Fibroblast of skin of abdomen (primary cell): ENCODE measurements at places on chromosomes 6 and 20.

DNA sequence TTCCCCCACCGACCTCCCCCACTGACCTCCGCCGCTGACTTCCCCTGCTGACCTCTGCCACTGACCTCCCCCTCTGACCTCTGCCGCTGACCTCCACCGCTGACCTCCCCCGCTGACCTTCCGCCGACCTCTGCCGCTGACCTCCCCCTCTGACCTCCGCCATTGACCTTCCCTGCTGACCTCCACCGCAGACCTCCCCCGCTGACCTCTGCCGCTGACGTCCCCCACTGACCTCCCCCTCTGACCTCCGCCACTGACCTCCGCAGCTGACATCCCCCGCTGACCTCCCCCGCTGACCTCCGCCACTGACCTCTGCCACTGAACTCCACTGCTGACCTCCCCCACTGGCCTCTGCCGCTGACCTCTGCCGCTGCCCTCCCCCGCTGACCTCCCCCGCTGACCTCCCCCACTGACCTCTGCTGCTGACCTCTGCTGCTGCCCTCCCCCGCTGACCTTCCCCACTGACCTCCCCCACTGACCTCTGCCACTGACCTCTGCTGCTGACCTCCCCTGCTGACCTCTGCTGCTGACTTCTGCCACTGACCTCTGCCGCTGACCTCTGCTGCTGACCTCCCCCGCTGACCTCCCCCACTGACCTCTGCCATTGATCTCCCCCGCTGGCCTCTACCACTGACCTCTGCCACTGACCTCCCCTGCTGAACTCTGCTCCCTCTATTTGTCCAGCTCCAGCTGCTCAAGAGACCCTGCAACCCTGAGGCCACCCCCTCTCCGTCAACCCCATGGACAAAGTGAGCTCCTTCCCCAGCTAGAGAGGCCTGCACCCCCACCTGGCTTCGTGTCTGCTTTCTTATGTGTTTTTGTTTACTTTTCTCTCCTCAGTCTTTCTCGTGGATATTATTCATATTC is 91.4 kb upstream of the AFDN start:
- no peak for DNase-seq

DNA sequence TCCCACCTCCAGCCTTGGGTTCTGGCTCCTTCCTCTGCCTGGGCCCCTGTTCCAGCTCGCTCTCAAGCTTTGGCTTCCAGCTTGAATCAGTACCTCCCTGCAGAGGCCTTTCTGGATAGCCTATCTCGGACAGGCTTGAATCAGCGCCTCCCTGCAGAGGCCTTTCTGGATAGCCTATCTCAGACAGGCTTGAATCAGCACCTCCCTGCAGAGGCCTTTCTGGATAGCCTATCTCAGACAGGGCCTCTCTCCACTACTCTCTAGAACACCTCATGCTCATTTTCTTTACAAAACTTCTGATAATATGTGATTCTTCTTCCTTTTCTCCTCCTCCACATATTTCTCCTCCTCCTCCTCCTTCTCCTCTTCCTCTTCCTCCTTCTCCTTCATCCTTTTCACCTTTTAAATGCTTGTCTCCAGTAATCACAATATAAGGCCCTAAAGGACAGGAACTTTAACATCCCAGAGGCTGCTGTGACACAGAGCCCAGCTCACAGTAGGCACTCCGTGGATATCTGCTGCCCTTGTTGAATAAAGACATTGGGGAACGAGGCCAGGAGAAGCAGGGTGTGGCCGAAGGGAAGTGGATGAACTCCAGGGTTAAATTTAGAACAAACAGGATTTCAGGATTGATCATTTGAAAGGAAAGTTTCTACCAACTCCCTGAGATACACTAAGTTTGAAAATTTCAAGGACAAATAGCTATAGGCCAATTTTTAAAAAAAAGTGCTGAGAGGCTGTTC is 9.3 kb upstream of the RPS6KA2 start:
- no peak for DNase-seq

- peak; percentile 78 for DNase-seq
Measured at GRCh38 chr6:2021713-2022125, 223.7 kb downstream of the GMDS start.

DNA sequence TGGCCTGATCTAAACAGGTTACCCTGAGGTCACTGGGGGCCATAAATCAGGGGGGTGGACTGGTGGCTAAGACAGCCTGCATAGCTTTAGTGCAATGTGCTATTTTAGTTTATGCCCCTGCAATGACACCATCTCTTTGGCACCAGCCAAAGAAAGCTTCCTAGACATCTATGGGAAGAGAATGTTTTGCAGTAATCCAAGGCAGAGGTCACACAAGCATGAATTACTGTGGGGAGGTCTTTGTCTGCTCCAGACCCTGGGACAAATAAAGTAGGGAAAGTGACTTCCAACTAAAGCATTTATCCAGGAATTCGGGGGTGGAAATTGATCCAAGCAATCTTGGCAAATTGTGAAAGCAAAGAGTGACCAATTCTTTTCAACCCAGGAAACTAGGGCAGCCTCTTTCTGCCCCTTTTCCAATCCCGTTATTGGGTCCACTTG is 5.3 kb downstream of the RIPOR2 start:
- DNase-seq, result peak; percentile 74

DNA sequence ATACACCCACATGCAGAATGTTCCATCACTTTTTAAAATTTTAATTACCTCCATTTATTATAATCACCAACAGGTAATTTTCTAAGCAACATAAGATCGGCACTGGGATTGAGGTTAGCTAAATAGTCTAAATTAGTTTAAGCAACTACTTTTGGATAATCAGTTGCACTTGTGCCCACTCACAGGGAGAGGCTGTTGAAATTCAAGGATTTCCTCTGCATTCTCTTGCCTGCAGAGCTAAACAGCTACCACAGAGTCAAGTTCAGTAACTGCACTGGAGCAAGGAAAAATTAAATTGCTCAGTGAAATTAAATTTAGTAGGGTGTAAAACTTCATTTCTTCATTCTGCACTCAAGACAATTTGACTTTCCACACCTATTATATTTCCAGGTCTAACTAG is 120.7 kb upstream of the CCDC28A start:
- no peak for DNase-seq

DNA sequence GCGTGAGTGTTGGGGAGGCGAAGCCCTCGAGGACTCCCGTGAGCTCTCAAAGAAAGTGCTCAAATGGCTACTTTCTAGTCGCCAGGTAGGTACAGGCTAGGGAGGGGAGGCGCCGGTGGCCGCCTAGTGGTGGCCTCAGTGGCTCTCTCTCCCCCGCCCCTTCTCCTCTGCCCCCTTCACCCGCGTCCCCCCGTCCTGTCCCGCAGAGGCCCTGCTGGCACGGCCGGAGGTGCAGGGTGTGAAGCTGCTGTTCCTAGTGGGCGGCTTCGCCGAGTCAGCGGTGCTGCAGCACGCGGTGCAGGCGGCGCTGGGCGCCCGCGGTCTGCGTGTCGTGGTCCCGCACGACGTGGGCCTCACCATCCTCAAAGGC is 16.3 kb downstream of the ADISSP start:
- no peak for DNase-seq

- peak; percentile 99 for DNase-seq
Measured at GRCh38 chr6:44041461-44042260, 85.6 kb downstream of the MRPL14 start.

- no peak for DNase-seq
Measured at GRCh38 chr6:46882645-46883044, 39.1 kb downstream of the ADGRF5 start.

DNA sequence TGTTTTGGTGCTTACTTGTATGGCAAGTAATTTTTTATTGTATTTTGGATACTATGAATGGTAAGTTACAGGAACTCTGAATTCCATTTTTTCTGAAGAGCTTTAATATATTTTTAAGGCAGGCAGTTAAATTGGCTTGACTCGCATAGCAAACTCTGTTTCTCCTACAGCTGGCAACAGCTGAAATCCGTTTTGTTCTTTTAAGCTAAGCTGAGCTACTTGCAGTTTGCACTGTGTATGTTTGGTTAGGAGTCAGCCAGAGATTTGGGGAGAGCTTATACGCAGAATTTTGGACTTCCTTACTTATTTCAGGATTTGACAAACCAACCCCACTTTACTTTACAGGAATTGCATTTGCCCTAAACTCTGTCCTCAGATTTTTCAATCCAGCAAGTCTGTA is 179.1 kb downstream of the COL19A1 start:
- no peak for DNase-seq

GRCh38 chr6:132515386-132515785 is 2.5 kb upstream of the STX7 start:
- DNase-seq, result no peak

- DNase-seq, result no peak
Measured at GRCh38 chr6:1636971-1637871, 27.5 kb downstream of the FOXC1 start.

DNA sequence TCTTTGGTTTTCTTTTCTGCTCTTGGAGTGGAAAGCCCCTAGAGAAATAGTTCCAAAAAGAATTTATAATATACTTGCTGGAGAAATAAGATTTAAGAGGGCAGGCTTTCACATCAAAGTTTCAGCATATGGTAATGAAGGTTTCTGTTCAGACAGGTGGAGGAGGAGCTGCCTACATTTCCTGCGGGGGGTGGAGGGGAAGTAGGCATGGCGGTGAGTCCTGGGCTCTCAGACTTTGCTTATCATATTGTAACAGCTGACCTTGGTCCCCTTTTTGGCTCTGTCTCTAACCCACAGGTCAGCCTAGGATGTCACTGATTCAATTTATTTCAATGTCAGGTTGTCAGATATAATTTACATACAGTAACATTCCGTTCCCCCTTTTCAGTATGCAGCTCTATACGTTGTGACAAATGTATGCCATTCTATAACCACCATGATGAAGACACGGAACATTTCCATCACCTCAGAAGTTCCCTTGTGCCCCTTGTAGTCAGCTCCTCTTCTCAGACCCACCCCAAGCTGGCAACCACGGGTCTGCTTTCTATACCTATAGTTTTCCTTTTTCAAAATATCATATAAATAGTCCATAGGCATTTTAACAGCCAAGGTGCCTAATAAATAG is 77.6 kb upstream of the GGTLC1 start:
- no peak for DNase-seq

DNA sequence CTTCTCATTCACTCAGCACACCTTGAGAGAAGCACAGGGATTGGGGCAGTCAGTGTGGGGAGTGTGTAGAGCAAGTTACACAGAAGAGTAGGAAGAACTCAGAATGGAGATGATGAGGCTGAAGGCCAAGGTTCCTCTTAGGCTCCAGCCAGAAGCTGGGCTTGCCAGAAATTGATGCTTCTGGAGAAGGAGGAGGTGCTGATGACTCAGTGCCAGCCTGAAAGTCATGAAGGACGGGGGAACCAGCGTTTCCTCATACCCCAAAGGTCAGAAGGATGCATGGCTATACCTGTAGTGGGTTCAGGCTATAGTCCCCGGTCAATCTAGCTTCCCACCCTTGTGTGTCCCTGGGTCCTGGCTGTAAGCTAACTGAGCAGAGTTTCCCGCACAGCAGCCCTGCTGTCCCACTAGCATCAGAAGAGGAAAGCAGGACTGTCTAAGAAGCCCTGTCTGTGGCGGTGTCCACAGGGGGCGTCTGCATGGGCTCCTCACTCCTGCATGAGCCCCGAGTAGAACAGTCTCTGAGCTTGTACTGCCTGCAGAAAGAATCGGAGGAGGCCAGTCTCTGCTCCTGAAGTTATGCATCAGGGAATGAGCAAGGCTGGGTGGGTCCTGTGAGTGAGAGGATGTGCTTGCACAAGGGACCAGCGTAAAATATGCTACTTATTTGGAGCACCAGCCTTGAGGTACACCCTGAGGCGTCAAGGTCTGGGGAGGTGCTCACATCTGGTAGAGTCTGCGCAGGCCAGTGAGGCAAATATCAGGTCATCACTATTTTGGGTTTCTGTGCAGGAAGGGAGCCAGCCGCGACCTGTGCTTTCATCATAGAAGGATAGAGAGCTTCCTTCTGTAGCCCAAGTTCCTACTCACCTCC is 148.5 kb downstream of the MRPL14 start:
- no peak for DNase-seq

DNA sequence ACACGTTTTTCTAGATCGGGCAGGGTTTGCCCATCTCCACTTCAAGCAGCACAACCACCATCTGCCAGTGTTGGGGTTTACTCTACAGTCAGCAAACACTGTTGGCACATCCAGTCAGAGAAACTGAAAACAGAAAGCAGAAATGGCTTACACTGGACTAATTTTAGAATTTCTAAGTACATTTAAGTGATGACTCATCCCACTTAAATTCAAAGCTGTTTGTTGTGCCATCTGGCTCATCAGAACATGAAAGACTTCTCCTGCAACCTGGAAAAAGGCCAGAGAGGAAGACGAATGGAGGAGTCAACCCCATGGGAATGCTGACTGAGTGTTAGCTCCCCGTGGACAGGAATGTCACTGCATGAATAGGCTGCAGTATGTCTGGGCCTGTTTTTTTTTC is 21.8 kb downstream of the FAM209B start:
- DNase-seq, result peak; percentile 97

DNA sequence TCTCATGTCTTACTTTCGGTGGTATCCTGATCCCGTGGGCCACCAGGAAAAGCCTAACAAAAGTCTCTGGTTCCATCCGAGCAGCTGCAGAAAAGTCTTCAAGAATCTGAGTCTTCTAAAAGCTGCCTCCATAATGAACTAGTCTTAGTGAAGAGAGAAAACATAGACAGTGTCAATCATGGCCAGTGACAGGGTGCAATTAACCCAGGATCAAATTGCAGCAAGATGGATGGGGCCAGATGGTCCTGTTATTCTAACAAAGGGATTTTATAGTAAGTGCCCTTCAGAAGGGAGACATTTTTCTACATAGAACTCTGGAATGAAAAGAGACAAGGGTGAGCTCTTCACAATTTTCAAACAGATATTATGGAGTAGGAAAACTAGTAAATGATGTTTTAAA is 281.6 kb upstream of the ZFP64 start:
- DNase-seq, result no peak

- no peak for DNase-seq
Measured at GRCh38 chr6:167122041-167122826, 662 bp upstream of the CCR6 start.

DNA sequence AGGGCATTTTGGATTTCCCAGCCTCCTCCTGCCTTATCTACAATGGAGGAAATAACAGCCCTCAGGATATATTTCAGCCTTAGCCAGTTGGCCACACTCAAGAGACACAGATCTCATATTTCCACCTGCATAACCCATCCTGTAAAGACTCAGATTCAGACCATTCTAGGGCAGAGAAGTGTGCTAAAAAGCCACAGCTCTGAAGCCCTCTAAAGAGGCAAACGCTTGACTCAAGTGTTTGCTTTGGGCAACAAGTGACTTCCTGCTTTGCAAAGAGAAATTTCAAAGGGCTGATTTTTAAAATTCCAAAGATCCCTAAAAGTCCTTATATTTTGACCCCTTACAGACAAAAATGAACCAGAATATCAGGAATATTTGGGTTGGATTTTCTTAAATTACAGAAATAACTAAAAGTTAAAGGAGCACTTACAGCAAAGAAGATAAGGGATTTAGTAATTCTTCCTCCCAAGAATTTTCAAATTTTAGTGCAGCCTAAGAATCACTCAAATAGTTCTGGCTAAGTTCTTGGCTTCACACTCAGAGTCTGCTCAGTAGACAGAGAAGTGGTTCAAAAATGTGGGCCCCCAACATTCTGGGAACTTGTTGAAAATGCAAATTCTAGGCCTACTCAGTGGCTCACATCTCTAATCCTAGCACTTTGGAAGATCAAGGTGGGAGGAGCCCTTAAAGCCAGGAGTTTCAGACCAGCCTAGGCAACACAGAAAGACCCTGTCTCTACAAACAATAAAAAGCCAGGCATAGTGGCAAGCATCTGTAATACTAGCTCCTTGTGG is 18.9 kb upstream of the ADGRF5 start:
- no peak for DNase-seq
